HT-29 (cell line): ENCODE measurements at places on chromosomes 12 and 14. TPM values are rescaled to one million over a fixed set of nuclear protein-coding genes. Genes with fewer than 3 reads are reported as not detected.

- DNase-seq = no peak
Measured at GRCh38 chr12:114685869-114686268, 1.9 kb upstream of the TBX3 start.

The LRP1-AS gene
- not detected in 2 replicates for total RNA-seq

DNA sequence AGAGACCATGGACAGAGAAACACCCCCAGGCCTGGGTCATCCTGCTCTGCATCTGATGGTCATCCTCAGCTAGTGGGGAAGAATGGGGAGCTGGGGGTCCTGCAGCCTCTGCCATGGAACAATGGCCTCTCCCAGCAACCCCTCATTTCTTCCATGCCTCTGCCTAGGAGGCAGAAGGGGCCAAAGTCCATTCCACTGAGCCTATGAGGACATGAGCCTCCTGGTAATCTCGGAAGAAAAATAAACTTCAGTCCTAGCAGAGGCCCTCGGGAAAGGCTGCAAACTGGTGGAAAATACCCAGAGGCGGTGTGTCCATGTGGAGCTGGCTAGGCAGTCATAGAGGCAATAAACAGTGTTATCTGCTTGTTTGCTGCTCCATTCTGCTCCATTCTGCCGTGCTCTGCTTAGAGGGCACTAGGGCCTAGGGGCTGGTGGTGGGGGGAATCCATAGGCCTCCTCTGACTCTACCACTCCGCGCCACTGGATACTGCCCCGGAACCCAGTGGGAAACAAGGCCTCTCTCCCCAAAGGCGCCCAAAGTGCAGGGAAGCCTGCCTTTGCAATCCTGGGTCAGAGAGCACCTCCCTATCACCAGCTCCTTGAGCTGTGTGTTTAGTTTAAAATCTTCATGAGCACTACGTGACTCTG lies 4.5 kb downstream of the PGF start:
- peak; percentile 20 for DNase-seq

The SERPINA12 gene
- not detected in 2 replicates for total RNA-seq

DNA sequence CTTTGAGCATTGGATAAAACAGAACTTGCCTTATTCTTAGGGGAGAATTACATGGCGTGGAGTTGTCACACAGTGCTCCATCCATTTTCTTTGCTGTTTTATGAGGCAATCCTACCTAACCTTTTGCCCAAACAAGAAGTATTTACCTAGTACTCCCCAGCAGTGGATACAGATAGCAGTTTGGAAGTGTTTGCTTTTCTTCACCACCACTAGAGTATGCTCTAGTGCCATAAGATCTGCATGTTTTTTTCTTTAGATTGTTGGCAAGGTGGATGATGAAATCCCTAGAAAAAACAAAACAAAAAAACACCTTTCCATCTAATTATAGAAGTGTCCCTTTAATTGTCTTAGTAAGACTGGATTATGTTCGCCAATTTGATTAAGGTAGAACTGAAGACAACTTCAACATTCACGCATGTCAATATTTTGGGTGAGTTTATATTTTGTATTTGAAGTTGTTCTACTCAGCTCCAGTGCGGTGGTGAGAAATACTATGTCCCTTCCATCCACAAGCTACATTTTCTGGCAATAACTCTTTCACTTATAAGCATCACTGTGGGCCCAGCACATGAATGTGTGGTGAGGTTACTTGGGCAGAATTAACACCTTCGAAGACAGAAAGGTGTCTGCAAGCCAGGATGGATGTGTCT lies 23.6 kb upstream of the TMEM260 start:
- DNase-seq = peak; percentile 31

GRCh38 chr14:106683631-106684030 lies 1157.2 kb downstream of the TMEM121 start:
- no peak for DNase-seq

The NTS gene
- total RNA-seq = 0.44 TPM in 1 of 2 replicates, not detected in the other

GRCh38 chr14:51294951-51295525 lies 55.0 kb downstream of the TMX1 start:
- DNase-seq = no peak

DNA sequence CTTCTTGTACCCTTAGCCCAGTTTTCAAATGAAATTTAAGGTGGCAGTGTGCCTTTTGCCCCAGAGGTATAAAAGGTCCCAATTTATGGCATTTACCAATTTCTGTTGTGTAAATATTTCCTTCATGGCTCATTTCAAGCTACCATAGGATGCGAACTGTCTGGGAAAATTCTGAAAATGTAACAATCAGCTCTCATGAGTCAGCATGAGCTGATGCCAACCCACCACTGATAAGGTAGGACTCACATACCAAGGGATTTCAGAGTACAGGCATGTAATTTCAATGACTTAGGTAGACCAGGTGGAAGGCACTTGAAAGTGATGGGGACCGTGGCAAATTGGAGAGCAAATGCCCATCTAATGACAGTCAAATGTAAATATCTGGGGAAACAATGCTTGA lies 169.5 kb downstream of the TTC8 start:
- no peak for DNase-seq

The FGD4 gene
- total RNA-seq = 17.3 and 19.2 TPM in 2 replicates

- no peak for DNase-seq
Measured at GRCh38 chr12:124967016-124967739, 21.8 kb downstream of the DHX37 start.

The SCYL2 gene
- total RNA-seq = 17.1 and 19.4 TPM in 2 replicates

The ARL6IP4 gene
- total RNA-seq = 184 and 228 TPM in 2 replicates

- DNase-seq = no peak
Measured at GRCh38 chr12:109027767-109028166, 6.9 kb upstream of the SVOP start.

DNA sequence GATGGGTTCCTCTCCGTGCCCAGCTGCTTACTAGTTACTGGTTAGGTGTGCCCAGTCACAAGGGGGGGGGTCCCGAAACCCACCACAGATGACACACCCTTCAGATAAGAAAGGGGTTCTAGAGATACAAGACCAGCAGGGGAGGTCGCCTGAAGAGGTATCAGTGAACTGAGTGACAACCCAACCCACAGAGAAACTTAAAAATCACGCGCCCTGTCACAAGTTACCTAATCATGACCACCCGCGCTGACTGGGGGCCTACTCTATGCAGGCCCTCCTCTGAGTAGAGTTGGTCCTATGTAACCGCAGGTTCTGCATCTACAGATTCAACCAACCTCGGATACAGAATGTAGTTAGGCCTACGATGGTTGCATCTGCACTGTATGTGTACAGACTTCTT lies 210.3 kb upstream of the SFSWAP start:
- no peak for DNase-seq

The PPP4R3A gene
- total RNA-seq = 27.8 and 32.2 TPM in 2 replicates

The PPM1H gene
- 12.4 and 18.9 TPM in 2 replicates for total RNA-seq

The ERGIC2 gene
- total RNA-seq = 25.2 and 31.4 TPM in 2 replicates

DNA sequence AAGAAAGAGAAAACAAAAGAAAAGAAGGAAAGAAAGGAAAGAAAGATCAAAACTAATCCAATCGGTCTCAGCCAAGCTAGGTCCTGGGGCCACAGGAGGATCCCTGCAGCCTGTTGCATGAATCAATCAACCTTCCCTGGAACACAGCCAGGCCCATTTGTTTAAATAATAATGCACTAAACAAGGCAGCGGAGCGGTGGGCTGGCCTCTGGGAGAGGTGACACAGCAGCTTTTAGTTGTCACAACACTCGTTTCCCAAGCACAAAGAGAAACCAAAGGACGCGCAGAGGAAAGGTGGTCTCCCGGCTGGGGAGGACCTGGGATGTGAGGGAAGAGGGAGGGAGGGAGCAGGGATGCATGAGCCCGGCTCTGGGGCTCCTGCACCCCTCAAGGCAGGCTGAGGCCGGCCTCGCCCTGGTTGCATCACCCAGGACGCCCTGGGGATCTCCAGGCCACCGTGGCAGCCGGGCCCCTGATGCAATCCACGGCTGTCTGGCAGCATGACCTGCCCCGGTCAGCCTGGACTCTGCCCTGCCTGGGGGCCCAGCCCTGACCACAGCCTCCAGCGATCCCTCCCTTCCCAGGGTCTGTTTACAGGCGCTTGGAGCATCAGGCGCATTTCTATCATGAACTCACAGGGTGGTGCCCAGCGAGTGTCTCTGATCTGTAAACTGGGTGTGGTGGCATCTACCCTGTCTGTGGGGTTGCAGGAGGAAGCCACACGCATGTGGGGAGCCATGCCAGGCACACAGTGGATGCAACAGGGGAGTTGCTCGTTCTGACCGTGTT lies 32.5 kb downstream of the MMP17 start:
- peak; percentile 76 for DNase-seq

DNA sequence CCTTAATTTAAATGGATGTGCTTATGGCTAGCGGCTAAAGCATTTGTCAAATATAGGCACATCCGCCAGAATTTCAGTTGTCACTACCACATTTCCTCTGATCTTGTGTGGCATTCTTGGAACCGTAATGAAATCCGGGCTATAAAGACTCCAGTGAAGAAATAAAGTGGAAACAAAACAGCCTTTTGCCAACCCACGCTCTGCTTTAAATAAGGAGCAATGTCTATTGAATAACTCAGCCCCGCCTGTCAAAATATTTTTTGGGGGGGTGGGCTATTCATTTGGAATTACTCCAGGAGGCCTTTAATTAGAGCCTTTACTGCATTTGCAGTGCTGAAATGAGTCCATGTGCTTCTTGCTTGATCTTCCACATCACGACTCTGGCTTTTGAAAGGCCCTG lies 179.6 kb upstream of the RPH3A start:
- no peak for DNase-seq

The HOXC6 gene
- total RNA-seq = 1.4 and 1.6 TPM in 2 replicates
